ENCODE measurements at places on chromosomes 12 and 14.

DNA sequence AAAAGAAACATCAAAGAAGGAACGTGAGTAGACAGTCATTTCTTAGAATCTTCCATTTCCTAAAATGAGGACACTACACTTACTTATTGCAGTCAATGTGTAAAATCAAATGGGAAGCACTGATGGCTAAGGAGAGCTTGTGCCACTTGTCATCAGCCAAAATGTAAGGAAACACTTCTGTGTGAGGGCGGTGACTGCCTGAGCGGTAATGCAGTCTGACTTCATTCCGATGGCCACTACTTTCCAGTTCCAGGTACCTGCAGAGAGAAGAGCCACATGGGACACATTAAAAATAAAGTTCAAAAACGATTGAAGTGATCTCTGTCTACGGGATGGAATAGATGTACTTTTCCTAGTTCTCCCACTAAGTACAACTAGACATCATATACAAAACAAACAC, 96.3 kb downstream of the NELL2 start:
- no peak for DNase-seq

- DNase-seq: peak; percentile 80
Measured at GRCh38 chr12:104641862-104642261, 185.1 kb downstream of the CHST11 start.

DNA sequence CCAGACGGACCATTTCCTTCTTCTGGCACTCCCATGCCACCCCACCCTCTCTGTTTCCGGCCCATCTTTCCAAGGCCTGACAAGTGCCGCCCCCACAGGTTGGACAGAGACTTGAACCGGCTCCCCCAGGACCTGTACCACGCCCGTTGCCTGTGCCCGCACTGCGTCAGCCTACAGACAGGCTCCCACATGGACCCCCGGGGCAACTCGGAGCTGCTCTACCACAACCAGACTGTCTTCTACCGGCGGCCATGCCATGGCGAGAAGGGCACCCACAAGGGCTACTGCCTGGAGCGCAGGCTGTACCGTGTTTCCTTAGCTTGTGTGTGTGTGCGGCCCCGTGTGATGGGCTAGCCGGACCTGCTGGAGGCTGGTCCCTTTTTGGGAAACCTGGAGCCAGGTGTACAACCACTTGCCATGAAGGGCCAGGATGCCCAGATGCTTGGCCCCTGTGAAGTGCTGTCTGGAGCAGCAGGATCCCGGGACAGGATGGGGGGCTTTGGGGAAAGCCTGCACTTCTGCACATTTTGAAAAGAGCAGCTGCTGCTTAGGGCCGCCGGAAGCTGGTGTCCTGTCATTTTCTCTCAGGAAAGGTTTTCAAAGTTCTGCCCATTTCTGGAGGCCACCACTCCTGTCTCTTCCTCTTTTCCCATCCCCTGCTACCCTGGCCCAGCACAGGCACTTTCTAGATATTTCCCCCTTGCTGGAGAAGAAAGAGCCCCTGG, 1.2 kb upstream of the CMTM5 start:
- DNase-seq: no peak

GRCh38 chr12:114018669-114019068, 52.5 kb upstream of the RBM19 start:
- DNase-seq: no peak

DNA sequence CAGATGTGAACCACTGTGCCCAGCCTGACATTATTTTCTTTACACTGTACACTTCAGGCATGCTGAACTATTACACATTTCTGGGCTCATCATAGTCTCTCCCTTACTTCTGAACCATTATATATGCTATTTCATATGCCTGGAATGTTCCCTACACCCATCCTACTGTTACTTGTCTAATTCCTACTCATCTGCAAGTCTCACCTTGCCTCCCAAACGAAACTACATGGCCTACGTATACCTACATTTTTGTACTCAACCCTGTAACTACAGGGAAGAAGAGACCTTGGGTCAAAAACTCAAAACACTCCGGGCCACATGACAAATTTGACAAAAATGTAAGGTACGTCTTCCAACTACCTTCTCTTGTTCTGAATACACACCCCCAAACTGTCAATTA, 9.5 kb upstream of the EEA1 start:
- no peak for DNase-seq

DNA sequence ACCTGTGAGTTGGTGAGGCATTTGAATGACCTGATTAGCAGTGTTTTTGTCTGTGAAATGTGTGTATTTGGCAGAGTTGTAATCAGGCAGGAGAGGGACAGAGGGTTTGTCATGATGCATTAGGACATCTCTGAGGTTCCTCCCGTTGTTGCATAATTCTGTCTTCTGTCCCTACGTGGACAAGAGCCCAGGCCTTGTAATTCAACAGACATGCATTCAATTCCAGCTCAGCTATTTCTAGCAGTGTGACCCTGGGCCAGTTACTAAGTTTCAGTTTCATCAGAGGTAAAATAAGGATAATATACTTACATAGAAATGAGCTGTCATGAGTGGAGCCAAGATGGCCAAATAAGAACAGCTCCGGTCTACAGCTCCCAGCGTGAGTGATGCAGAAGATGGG, 208.6 kb downstream of the SLC38A4 start:
- no peak for DNase-seq

DNA sequence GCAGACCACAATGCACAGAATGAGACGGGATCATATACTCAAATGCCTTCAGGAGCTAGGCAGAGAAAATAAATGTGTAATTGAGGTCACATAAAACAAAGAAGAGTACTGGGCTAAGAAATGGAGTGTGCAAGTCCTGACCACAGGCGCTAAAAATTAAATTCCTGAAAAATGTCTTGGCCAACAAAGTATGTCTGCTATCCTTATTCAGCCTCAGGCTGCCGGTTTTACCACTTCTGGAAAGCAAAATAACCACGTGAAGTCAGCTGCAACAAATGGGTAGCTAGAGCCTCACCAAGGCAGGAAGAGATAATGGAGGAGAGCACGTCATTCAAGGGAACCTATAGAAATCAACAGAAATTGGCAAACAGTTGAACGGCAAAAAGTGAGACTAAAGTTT, 3.1 kb downstream of the PYGL start:
- no peak for DNase-seq

GRCh38 chr12:6946033-6946919, 2.5 kb downstream of the C12orf57 start:
- DNase-seq: peak; percentile 74

DNA sequence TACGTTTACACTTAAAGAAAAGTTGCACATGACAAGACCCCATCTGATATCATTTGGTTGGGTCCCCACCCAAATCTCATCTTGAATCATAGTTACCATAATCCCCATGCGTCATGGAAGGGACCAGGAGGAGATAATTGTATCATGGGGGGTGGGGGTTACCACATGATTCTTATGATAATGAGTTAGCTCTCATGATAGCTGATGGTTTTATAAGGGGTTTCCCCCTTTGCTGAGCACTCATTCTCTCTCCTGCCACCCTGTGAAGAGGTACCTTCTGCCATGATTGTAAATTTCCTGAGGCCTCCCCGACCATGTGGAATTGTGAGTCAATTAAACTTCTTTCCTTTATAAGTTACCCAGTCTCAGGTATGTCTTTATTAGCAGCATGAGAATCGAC, 60.3 kb downstream of the PHLDA1 start:
- DNase-seq: no peak

- no peak for DNase-seq
Measured at GRCh38 chr12:80714055-80714454, 2.7 kb upstream of the MYF5 start.

GRCh38 chr12:53328043-53328435, 6.6 kb upstream of the AAAS start:
- no peak for DNase-seq

DNA sequence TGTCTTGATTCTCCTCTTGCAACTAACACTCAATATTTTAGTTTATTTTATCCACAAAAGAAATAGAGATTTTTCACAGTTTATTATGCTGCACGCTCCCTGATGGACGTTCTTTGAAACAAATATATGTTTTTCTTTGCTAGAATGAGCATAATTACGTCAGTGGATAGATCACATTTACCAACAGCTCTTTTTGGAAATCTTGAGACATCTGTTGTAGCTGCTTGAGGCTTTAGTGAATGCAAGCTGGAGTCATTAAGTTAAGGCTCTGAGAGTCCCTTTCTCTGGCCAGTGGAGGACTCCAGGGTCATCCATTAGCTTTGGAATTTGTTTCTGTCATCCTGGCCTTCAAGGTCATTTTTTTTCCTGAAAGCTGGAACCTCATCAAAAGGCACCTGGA, 405.6 kb upstream of the TMEM132C start:
- DNase-seq: no peak

- DNase-seq: no peak
Measured at GRCh38 chr12:115012861-115013235, 328.9 kb upstream of the TBX3 start.

DNA sequence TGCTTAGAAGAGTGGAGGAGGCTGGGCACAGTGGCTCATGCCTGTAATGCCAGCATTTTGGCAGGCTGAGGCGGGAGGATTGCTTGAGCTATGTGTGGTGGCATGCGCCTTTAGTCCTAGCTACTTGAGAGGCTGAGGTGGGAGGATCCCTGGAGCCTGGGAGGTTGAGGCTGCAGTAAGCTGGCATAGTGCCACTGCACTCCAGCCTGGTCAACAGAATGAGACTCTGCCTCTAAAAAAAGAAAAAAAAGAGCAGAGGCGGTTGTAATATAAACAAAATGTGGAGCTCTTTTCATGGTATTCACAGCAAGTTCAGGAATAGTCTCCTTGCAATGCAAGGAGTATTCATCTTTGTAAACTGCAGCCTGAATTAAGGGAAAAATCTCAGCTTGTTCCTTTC, 27.2 kb downstream of the ARID2 start:
- DNase-seq: no peak

DNA sequence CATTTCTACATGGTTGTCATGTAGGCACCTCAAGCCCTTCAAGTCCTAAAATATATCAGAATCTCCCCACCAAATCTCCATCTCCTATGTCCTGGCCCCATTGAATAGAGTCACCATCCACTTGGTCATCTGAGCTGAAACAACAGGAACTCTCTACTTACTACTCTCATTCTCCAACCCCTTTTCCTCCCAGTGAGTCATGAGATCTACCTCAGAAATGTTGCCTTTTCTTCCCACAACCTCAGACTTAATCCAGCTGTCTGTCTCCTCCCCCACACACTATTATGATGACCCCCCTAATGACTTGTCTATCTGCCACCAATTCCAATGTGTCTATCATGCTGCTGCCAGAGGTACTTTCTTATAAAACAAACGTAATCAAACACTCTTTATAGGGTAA, 72.3 kb upstream of the TMEM263 start:
- no peak for DNase-seq

DNA sequence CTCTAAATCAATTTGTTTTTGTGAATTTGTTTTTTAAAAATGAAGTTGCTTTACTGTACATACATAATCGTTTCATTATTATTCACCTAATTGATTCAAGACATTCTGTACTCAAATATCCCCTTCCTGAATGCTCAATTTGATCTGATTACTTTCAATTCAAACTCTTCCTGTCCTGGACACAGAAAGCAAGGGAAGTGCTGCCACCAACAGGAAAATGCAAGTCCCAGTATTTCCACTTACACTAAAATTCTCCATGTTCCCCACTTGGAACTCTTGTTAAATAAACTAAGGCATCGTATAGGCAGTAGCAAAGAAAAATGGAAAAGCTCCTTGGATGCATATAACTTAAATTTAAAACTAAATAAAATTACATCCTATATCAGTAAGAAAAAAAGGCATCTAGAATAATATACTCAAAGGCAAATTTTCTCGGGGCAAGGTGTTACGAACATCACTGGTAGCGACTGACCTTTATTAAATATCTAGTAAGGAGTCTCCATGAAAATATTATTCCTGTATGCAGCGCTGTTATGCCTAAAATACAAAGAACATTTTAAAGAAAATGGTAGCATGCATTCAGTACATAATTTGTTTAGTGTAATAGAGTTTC, 72.0 kb upstream of the DBX2 start:
- no peak for DNase-seq

- no peak for DNase-seq
Measured at GRCh38 chr12:79982086-79983062, 47.5 kb upstream of the PPP1R12A start.

- no peak for DNase-seq
Measured at GRCh38 chr12:95200128-95200894, 17.0 kb downstream of the FGD6 start.

DNA sequence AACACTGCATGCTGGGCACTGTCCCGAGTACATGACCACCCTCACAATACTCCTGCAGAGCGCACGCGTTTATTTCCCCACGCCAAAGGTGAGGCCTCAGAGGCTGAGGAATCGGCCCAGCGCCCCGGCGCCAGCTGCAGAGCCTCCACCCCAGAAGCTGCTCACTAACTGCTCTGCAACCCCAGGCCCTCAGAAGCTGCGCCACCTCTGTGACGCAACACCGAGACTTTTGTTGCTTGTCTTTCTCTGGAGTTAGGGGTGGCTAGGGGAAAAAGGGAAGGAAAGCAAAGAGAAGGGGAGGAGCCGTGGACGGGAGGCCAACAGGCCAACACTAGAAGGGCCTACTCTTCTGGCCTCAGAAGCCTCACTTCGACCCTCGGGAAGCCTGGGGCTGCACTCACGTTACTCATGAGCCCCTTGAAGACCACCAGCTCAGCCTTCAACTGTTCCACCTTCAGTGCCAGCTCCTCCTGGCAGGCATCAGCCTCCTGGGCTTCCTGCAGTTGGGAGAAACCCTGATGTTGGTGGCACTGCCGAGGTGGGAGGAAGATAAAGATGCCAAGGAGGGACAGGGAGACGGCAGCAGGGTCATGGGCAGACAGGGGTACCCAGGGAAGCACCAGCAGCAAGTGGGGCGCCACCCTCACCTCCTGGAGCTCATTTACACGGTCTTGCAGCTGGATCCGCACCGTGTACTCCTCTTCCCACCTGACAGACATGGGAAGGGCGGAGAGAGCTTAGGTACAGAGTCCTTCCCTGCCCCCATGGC, 5.4 kb downstream of the IFFO1 start:
- no peak for DNase-seq

DNA sequence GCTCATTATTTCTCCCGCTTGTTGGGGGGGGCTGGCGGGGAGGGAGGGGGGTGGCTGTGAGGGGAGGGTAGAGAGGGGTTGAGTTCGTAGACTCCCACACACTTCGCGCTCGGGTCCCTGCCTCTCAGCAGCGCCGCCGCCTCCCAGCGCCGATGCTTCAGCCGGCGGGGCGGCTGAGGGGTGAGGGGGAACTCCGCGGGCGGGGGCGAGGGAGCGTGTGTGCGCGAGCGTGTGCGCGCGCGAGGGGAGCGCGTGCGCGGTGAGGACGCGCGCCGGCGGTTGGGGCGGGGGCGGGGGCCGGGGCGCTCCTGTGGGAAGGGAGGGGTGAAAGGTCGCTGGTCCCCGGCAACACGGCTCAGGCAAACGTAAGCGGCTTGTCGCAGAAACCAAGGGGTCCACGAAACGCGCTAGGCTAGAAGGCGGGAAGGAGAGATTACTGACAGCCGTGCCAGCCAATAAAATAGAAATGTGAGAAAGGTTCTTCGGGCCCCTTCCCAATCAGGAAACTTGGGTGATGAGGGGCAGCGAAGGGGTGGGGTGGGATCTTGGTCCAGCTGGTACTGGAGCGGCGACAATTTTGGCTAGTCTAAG, 343 bp upstream of the NOVA1 start:
- DNase-seq: peak; percentile 4

GRCh38 chr14:32507029-32507984, 178.2 kb downstream of the AKAP6 start:
- no peak for DNase-seq
